T-cell (primary cell): ENCODE measurements at places on chromosomes 6 and 20. TPM values are rescaled to one million over a fixed set of nuclear protein-coding genes. Genes with fewer than 3 reads are reported as not detected.

BFSP1 gene
- 0.53 TPM for total RNA-seq

PTCHD4 gene
- not detected for total RNA-seq

HTR1E gene
- not detected for total RNA-seq

SLC22A16 gene
- not detected for total RNA-seq

FOXQ1 gene
- total RNA-seq: not detected

FAM83C gene
- total RNA-seq: not detected

CLVS2 gene
- total RNA-seq: not detected

ALDH5A1 gene
- 15.2 TPM for total RNA-seq

TEAD3 gene
- total RNA-seq: 0.26 TPM

TFEB gene
- 28.1 TPM for total RNA-seq

SMPDL3A gene
- not detected for total RNA-seq

DOK5 gene
- not detected for total RNA-seq

TRIM31 gene
- total RNA-seq: not detected

APCDD1L gene
- not detected for total RNA-seq

UNC5CL gene
- 4.7 TPM for total RNA-seq

HEY2 gene
- total RNA-seq: not detected

KHDC1 gene
- 1.5 TPM for total RNA-seq

NR2E1 gene
- total RNA-seq: not detected

XKR7 gene
- total RNA-seq: not detected

SLC24A3 gene
- total RNA-seq: 0.06 TPM

CD83 gene
- 6.7 TPM for total RNA-seq

ARFRP1 gene
- total RNA-seq: 102 TPM

SMOC2 gene
- total RNA-seq: 0.06 TPM

SLC35F1 gene
- not detected for total RNA-seq

CYP39A1 gene
- total RNA-seq: not detected

MEI4 gene
- total RNA-seq: not detected

SULF2 gene
- total RNA-seq: 1.7 TPM

SLC22A7 gene
- not detected for total RNA-seq

TMEM200A gene
- total RNA-seq: 5.5 TPM

WFDC5 gene
- not detected for total RNA-seq

RGS17 gene
- not detected for total RNA-seq

DDO gene
- not detected for total RNA-seq
